IMR-90 (cell line): ENCODE measurements at places on chromosomes 1 and 21. TPM values are rescaled to one million over a fixed set of nuclear protein-coding genes. Genes with fewer than 3 reads are reported as not detected.

SMIM11 gene
- total RNA-seq: 6.9 and 8.8 TPM in 2 replicates

BRINP2 gene
- total RNA-seq: not detected in 2 replicates

SLC1A7 gene
- total RNA-seq: not detected in 2 replicates

CLCA1 gene
- not detected in 2 replicates for total RNA-seq

LAD1 gene
- under 0.01 TPM in 1 of 2 replicates, not detected in the other for total RNA-seq

SPRR2A gene
- not detected in 2 replicates for total RNA-seq

DNA sequence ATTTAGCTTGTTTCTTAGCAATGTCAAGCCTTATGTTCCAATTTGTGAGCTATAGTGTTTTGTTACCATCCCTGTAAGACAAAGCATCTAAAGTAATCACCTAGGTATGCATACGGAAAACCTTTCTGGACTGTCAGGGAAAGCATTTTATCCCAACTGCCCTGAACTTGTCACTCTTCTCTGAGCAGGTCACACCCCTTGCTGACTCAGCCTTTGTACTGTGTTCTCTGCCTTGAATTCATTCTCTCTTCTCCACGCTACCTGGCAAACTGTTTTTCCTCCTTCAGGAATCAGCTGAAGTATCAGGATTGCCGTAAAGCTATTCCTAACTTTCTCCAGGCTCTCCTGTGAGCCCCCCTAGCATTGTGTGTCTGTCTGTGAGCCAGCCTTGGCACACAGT is 54.2 kb downstream of the PBX1 start:
- no peaks in the 10 kb centered on the region for H3K27me3 ChIP-seq
- peaks cover 19% of the 10 kb centered on the region for H3K4me1 ChIP-seq
- H3K27ac ChIP-seq: no peak overlapping the region
- no peak overlapping the region for H3K4me3 ChIP-seq
- DNase-seq: no peak
- peaks cover 5% of the 10 kb centered on the region; the same call in 1 of the 2 replicates for H3K36me3 ChIP-seq

DNA sequence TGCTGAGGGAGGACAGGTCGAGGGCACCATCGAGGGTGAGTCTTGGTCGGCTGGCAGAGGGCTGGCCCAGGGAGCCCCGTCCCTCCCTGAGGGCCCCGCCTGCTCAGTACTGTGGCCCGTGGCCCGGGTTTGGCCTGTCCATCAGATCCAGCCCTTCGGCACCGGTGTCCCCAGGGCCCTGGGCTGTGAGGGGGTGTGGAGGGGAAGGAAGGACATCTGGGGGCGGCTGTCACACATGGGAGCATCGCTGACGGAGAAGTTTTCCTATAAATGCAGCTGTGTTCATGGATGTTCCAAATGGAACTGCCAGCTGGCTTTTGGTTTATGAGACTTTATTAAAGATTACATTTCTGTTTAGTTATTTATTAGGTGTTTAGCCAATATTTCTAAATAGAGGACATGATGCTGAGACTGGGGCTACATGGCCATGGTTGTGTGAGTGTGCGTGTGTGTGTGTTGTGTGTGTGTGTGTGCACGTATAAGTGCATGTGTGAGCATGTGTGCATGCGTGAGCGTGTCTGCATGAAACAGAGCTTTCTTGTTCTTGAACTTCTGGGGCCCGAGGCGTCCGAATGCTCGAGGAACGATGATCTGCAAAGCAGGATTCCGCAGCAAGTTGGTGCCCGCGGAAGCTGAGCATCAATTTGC is 54.3 kb downstream of the SLX9 start:
- H3K27ac ChIP-seq: no peak overlapping the region
- no peaks in the 10 kb centered on the region for H3K36me3 ChIP-seq
- H3K4me3 ChIP-seq: no peak overlapping the region
- no peak for DNase-seq
- H3K4me1 ChIP-seq: peaks cover 24% of the 10 kb centered on the region

GRCh38 chr1:151892190-151892589 is 17.1 kb downstream of the THEM4 start:
- H3K4me3 ChIP-seq: no peak overlapping the region
- H3K36me3 ChIP-seq: peaks cover 8% of the 10 kb centered on the region
- H3K4me1 ChIP-seq: peaks cover 2% of the 10 kb centered on the region
- H3K27ac ChIP-seq: no peak overlapping the region
